ENCODE measurements at places on chromosomes 4 and X.
A peak's percentile ranks its signal among the peaks of the same experiment; 100 is the strongest.

DNA sequence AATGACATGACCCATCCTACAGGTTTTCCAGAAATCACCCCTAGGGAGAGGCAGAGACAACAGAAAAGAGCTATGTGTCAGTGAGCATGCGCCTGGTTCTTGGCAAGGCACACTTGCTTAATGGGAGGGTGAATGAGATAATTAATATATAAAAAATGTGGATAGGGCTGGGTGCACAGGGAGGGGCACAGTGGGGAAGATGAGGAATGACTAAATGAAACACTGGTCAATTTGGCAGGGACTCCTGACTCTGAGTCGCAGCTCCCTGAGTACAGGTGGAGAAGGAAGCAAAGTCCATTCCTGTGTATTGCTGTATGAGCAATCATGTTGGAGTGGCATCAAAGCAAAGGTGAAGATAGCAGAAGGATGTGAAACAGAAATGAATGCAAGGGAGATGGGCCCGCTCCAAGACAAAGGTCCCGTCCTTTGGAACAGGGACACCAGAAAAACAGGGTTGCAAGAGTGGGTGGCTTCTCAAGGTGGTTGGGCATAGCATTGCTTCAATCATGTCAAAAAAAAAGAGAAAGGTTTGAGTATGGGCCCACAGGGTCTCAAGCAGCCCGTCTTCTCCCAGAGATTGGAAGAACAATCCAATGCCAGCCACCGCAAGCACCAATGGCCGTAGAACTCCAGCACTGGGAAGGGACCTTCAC is 278.4 kb upstream of the AGTR2 start:
- no peak for DNase-seq

- peak; percentile 57 for DNase-seq
These were observed 407.9 kb downstream of the PCDH18 start for GRCh38 chr4:137124278-137124932.

DNA sequence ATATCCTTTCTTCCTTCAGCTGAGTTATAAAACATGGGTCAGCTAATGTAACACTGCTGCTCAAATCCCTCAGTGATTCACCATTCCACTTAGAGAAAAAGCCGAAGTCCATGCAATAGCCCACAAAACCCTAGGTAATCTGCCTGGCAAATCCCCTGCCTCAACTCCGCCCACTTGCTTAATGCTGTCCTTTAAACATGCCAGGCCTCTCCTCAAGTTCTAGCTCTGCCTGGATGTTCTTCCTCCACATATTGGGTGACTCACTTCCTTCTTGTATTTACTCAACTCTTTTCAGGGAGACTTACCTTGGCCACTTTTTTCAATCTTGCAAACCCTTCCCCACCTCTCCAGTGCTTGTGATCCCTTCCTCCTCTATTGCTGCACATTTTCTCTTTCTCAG is 89.8 kb downstream of the EMCN start:
- peak; percentile 11 for DNase-seq

DNA sequence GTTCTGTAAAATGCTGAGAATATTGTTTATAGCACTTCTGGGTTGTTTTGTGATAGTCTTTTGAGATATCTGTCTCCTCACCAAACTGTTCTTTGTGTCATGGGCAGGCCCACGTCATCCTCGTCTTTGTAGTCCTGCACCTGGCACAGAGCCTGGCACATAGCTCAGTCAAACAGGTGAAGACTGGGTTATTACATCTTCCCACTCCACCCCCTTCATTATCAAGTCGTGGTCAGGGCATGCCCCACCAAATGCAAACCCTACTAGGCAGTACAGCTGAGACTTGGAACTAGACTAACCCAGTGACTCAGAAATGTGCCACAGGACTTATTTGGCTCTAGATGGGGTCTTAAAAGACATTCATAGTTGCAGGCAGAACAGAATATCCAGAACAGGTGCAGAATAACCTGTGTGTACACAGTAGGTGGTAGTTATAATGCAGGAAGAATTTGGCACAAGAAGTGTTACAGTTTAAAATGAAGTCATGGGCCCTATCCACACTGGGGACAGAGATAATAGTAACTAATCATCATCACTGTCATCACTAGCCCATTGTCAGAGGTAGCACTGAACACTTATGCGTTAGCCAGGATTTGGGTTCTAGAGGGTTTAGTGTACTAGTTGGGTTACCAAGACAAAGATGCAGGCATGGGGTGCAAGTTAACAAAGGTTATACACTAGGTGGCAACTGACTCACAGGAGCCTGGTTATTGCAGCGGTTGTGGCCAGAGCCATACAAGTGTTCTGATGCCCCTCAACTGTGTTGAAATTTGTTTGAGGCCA is 74.9 kb downstream of the TBL1X start:
- no peak for DNase-seq
